BJ (cell line): ENCODE measurements at places on chromosomes 5 and 9.

DNA sequence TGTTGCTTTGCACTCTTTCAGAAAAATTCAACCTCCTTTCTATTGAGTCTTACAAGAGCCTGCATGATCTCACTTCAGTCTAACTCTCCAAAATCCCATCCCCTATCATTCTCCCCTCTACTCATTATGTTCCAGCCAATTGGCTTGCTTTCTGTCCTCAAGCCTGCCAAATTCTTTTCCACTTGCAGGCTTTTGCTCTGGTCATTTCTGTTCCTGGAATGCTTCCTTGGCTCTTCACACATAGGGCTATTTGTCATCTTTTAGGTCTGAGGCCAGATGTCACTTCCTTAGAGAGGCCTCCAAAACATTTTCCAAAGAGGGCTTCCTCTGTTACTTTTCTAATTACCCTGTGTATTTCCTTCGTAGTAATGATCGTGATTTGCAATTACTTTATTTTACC is 11.8 kb upstream of the CHD1 start:
- DNase-seq = no peak

- DNase-seq = no peak
Observed at GRCh38 chr9:83130541-83130940, 67.6 kb upstream of the RASEF start.

- no peak for DNase-seq
Observed at GRCh38 chr9:71781391-71781790, 13.1 kb upstream of the CEMIP2 start.

DNA sequence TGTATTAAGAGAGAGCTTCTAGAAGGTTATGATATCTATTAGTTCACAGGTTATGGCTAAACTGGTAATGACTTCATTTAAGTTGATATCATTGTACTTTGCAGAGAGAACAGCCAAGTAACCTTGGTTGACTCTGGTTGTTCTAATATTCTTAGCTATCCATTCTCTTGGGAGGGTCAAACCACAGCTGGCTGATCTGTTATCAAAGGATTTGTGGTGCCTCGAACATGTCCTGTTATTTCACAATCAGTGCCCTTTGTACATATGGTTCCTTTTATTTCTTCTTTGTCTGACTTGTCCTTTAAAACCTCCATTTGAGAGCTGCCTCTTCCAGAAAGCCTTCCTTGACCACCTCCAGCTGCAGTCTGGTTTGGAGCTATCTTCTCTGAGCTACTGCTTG is 61.7 kb downstream of the PDE8B start:
- no peak for DNase-seq
